ENCODE measurements at places on chromosomes 7 and 10.
A peak's percentile ranks its signal among the peaks of the same experiment; 100 is the strongest.

DNA sequence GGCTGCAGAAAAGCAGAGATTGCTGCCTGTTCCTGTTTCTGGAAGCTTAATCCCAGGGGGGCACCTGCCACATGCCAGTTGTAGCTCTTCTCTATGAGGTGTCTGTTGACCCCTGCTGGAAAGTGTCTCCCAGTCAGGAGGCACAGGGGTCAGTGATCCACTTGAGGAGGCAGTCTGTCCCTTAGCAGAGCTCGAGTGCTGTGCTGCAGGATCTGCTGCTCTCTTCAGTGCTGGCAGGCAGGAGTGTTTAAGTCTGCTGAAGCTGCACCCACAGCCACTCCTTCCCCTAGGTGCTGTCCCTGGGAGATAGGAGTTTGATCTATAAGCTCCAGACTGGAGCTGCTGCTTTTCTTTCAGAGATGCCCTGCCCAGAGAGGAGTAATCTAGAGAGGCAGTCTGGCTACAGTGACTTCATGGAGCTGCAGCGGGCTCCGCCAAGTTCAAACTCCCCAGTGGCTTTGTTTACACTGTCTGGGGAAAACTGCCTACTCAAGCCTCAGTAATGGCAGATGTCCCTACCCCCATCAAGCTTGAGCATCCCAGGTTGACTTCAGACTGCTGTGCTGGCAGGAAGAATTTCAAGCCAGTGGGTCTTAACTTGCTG lies 57.6 kb upstream of the CROT start:
- no peak for DNase-seq

- DNase-seq, result no peak
Observed at GRCh38 chr7:48363174-48363573, 191.9 kb downstream of the ABCA13 start.

DNA sequence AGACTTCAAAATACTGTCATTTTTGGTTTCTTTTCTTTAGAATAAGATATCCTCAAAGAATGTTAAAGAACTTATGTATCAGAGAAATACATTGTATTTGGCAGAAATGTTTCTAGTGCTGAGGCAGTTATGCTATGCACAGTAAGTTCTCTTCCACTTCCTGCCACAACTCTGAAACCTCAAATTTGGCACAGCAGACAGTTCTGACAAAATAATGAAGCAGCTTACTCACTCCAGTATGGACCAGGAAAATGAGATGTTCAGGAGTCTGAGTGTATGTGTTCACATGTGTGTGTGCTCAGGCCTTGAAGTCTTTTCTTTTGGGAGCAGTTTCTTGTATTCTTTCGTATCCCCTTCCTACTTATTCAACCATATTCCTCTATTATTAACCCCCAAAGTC lies 197.0 kb upstream of the AGK start:
- DNase-seq, result no peak

GRCh38 chr10:43297534-43297933 lies 30.7 kb upstream of the RASGEF1A start:
- no peak for DNase-seq

GRCh38 chr7:2921653-2922347 lies 77.7 kb upstream of the GNA12 start:
- no peak for DNase-seq

DNA sequence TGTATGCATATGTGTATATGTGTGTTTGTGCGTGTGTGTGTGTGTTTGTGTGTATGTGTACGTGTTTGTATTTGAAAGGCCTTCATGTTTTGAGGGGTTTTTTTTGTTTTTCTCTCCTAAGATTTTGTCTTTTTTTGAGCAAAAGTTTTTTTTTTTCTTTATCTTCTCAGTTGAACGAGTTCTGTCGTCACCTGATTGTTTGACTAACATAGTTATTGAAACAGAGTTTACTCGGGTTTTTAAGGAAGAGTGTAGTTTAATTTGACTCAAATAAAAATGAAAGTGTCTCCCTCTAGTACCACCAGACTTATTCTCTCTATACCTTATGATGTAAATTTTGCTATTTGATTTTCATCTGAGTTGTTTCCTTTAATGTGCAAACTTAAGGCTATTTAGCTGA lies 73.5 kb downstream of the ST8SIA6 start:
- DNase-seq, result no peak

DNA sequence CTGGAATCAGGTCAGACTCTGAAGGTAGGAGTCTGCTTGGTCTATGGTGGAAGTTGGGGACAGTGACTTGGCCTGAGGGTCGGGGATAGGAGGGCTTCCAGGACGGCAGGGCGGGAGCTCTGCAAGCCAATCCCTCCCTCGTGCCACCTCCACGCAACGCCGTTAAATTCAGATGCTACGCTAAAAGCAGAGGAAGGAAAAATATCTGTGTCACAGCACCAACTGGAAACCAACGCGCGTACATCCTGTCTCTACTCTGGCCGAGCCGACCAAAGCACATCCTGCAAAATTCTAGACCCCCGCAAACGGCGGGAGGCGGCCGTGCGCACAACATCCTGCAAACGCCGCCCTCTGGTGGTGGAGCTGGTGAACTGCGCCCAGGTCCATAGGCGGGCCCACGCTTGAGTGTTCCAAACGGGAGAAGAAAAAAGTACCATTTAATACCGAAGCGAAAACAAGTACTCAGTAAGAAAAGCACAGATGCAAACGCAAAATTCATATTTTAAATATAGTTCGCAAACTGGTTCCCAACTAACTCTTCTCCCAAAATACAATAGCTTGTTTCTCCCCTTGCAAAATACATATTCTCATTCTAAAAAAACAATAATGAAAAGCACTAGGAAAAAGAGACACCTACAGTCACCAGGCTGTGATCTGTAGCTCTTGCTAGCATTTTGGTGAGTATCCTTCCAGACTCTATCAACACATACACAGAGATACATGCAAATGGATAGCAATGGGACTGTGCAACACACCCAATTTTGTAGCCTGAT lies 45.7 kb upstream of the HSPA12A start:
- DNase-seq, result peak; percentile 66

DNA sequence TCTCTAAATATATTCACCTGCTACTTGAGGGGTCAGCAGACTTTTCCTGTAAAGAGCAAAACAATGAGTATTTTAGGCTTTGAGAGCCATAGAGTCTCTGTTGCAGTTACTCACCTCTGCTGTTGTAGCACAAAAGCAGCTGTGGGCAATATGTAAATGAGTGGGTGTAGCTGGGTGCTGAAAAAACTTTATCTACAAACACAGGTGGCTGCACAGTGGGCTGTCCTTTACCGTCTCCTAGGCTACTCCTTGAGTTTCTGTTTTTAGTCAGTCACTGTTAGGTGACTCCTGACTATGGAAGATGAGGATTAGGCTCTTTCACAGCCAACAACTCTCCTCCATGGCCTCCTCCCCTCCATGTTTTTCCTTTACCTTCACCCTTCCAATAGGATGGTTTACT lies 286.1 kb upstream of the C7orf33 start:
- DNase-seq, result no peak

DNA sequence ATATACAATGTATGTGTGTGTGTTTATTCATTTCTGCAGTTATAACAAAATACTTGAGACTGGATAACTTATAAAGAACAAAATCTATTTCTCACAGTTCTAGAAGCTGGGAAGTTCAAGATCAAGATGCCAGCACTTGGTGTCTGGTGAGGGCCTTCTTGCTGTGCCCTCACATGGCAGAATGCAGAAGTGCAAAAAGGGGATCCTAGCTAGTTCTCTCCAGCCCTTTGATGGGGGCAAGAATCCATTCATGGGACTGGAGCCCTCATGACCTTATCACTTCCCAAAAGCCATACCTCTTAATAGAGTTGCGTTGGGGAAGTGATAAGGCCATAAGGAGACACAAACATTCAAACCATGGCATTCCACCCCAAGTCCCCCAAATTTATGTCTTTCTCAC lies 8.4 kb downstream of the GRB10 start:
- DNase-seq, result no peak

DNA sequence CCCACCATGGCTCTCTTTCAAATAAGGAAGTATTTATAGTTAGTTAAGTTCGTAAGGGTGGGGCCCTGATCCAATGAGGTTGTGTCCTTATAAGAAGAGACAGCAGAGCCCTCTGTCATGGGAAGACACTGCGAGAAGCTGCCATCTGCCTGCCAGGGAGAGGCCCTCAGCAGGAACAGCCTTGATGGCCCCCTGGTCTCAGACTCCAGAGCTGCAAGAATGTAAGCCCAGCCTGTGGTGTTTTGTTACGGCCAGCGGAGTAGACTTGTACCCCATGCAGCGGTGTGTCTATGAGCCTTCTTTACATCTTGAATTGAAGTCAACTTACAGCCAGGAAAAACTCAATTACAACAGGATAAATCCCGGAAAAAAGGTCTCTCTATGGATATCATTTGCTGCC lies 14.3 kb upstream of the LARP4B start:
- DNase-seq, result no peak

GRCh38 chr7:82678716-82679115 lies 235.1 kb upstream of the CACNA2D1 start:
- DNase-seq, result peak; percentile 5

GRCh38 chr10:34736976-34737771 lies 77.9 kb downstream of the PARD3 start:
- no peak for DNase-seq

GRCh38 chr7:26370011-26370410 lies 78.3 kb downstream of the SNX10 start:
- DNase-seq, result no peak

GRCh38 chr7:151697942-151698341 lies 178.2 kb upstream of the RHEB start:
- DNase-seq, result no peak

DNA sequence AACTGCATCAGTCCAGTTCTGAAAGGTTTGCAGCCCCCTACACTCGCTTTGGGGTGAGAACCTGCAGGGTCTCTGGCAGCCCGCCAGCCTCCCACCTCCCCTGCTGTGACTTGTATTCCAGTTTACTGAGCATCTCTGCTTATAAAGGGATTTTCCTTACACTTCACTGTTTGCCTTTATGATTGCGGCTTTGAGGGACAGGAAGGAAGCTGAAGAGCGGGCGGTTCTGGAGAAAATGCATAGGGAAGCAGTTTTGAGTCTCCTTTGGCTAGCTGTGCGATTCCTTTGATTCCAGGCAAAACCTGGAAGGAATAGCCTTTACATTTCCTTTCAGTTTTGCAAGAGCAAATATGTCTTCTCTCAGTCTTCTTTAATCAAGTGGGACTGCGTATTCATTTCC lies 65.0 kb upstream of the TRIM8 start:
- DNase-seq, result no peak

DNA sequence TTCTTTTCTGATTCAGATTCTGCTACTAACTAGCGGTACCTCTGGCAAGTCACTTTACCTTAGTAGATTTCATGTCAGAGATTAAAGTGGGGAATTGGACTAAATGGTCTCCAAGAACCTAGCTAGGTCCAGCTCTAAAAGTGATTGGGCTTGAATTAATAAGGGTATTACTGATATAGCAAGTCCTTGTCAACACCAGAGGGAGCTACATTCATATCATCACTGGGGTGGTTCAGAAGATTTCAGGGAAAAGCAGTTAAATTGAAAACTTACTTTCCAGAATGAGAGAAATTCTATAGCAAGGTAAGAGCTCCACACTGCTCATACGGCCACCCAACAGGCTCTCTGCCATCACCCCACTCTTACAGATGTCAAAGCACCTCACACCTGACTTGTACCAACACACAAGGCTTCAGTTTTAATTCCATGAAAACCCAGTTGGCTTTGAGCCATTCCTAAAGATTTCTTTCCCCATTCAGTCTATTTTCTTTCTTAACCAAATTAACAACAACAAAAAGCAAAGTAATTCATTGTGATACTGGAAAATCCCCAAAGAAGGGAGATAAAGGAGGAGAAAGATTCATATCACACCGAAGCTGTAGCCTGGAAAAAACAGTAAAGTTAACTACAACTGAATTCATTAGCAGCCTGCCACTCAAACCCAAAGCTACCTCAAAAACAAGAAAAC lies 38.0 kb upstream of the SPOCK2 start:
- peak; percentile 44 for DNase-seq

DNA sequence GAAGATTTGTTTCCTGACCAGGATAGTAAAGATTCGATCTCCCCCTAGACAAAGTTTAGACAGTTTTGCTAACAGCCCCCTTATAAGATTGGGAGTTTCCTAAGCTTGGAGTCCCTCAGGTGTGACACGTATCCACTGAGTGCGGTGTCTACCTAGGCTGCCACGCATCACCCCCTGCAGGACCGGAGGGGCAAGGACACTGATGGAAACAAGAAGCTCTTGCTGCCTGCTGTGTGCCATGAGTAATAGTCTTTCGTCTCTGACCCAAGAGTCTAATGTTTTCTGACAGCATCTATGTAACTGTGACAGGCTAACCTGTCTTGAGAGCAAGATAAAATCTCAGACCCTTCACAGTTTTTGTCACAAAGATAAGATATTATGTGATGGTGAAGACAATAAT lies 173.5 kb downstream of the SEMA3E start:
- DNase-seq, result no peak

DNA sequence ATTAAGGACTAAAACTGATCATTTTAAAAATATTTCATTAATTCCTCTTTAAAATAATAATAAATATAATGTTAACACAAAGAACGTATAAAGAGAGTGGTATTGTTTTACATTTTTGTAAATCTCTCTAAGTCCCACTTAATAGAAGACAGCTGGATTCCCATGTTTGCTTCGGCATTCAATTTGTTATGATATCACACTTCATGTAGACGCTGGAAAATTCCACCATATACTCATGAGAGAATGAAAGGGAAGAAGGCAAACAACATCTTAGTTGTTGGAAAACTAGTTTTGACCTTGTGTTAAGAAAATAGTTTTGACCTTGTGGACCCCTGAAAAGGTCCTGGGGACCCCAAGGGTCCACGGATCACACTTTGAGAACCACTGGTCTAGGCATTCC lies 85.3 kb upstream of the MGMT start:
- DNase-seq, result no peak

DNA sequence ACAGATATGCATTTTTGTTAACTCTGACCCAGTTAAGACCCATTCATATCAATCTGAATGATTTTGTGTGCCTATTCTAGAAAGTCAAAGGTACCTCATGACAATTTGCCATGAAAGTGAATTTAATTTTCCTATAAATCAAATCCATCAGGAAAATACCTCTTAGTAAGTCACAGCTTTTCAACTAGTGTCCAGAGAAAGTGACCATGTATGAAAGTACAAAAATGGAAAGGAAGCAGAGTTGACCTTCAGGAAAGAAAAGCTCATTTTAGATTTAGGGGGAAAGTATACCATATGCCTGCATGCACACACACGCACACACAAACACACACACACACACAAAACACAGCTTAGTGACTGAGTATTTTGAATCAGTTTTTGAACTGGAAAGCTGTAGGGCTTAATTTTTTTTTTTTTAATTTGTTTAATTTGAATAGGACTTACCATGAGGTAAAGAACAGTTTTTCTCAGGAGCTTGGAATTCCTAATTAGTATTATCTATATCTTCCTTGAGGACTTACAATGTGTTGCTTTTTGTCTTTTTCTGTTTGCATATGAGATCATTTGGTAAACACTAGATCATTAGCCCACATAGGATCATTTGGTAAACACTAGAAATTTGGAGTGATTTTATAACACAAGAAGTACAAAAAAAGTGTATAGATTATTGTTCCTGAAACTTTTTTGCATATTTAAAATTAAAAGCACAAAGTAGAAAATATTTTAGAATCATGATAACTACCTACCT lies 61.6 kb downstream of the ZNF277 start:
- no peak for DNase-seq

- DNase-seq, result no peak
Observed at GRCh38 chr10:59077855-59078254, 98.6 kb upstream of the PHYHIPL start.

- DNase-seq, result no peak
Observed at GRCh38 chr10:17387861-17388503, 66.4 kb downstream of the ST8SIA6 start.

Measured in CD4-positive, alpha-beta T cell treated with Interleukin-12 subunit alpha and Interleukin-12 subunit beta, for 1 hour (primary cell).